ENCODE measurements at places on chromosomes 6 and 20.

- no peak for DNase-seq
Observed at GRCh38 chr6:7954477-7955200, 44.1 kb upstream of the TXNDC5 start.

DNA sequence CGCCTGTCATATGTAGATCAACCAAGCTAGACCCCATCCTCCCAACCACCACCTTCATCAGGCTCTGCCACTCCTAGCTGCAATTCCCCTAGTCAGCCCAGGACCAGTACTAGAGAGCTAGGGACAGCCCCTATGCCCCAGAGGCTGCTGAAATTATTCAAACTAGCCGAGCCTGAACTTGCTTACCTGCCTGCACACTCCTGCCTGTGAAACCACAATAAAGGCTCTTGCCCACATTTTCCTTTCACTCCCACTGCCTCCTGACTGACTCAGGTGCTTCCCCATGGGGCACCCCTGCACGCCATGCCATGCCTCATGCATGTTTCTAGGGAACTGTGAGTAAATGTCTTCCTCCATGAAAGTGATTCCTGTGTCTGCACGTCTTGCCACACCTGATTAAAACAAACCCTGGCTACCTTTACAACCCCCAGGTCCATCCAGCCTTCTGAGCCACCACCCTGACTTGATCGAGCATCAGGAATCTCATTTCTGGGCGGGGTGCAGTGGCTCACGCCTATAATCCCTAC is 66.5 kb upstream of the IER3 start:
- DNase-seq, result no peak

GRCh38 chr6:17125407-17125806 is 23.6 kb downstream of the STMND1 start:
- no peak for DNase-seq

- DNase-seq, result no peak
Observed at GRCh38 chr20:12835999-12836398, 172.8 kb upstream of the SPTLC3 start.

DNA sequence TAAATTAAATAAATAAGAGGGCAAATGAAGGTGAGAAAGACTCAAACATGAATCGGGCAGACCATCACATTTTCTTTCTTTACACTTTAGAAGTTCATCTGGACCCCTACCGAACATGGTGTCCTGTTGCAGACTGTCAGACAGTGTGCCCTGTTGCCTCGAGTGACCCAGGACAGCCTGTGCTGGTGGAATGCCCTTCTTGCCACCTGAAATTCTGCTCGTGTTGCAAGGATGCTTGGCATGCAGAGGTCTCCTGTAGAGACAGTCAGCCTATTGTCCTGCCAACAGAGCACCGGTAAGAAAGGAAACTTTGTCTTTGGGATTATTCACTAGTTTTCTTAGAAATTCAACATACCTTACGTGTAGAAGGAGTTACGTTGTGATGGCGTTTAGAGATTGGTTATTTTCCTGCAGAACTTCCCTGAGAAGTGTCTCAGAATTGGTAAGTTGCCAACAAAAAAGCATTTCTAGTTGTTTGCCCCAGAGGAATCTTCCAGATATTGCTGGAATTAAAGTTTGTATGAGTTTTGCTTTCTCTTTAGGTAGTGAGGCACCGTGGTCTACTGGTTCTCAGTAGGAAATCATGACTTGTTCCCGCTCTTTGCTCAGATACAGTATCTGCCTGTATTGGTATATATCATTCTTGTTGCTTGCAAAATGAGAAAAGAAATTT is 70.1 kb downstream of the RNF144B start:
- no peak for DNase-seq

DNA sequence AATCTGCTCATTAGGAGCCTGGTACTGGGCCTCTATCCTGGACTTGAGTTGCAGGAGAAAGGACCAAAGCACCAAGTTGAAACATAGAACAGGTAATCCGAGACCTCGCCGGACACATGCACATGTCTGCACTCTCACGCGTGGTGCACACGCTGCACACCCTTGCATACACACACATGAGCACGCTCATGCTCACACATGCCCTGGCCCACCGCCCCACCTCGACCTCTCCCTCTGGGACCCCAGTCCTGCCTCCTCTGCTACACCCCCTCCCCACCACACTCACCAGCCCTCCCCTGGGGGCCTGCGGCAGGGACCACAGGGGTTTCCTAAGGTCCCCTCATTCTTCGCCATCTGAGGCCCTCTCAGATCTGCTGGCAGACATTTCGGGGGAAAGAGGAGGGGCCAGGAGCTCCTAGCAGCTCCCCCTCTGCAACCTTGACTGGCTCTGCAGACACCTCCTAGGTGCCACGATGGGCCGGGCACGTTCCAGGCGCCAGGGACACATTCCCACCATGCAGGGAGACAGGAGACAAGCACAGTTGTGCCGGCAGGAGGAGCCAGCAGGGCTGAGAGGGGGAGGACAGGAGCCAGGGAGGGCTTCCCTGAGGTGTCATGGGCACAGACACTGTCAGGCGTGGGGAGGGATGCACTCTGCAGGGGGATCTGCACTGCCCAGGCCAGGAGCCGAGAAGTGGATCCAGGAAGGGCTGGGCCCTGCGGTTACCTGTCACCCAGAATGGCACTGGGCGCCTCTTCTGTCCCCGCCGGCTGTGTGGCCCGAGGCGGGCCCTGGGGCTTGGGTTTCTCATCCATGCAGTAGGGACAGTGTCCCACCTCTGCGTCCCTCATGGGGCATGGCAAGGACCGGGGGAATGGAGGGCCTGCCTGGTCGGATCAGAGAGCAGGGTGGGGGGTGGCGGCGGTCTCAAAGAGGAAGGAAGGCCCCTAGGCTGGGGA is 25.6 kb upstream of the LSM14B start:
- no peak for DNase-seq

DNA sequence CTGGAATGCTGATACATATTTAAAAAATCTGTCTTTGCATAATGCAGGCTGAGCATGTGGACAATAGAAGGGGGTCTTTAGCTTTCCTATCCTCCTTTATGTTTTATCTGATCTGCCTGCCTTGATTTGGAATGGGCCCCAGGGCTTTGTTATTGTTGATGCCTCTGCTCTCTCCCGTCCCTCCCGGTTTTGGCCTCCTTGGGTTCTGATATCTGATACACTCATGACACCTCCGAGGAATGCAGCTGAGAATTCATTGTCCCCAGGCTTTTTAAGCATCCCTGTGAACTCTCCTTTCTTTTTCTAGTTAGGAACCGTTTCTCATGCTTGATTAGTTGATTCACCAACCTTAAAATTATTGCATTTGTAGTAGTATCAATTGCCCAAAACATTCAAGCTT is 185.5 kb upstream of the RALGAPA2 start:
- DNase-seq, result no peak

DNA sequence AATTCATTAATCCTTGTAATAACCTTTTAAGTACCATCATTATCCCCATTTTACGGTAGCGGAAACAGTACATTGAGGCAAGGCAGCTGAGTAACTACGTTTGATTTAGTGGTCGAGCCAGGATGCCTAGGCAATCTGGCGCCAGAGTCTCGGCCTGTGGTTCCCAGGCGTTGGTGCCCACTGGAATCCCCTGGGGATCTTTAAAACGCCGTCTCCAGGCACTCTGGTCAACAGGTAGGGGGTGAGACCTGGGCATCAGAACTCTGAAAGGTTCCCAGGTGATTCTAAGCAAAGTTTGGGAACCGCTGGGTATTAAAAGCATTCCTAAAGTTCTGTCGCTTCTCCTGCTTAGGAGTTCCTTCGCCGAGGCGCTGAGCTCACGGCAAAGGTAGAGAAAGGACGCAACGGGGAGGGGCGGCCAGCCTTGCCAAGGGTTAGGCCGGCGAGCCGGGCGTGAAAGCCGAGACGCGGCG is 939 bp downstream of the DTNBP1 start:
- DNase-seq, result no peak

DNA sequence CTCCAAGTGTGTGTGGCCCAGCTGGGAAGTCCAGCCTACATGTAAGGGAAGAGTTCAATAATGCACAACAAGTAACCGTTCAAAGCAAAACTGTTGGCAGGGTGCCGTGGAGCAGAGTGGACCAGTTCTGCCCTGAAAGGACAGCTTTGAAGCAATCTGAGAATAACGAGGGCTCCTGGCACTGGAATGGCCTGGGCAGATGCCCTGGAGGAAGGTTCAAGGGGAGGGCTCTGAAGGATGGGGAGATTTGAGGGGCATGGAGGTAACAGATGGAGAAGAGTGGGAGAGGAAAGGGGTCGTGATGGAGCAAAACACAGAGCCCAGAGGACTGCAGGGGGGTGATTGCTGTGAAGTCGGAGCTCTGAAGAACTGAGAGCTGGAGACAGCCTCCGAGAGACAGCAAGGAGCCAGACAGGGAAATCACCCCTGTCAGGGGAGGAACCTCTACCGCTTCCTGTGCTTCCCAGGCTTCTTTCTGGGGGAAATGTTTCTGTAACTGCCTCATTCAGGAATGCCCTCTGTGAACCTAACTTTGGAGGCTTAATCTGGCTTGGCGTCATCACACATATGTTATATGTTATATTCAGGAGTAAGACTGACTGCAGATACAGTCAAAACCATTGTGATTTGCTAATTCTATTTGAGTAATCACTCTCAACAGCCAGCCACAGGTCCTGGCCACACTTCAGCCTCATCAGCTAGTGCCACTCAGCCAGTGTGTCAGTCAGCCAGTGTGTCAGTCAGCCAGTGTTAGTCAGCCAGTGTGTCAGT is 41.2 kb downstream of the ZC3H12D start:
- DNase-seq, result no peak

GRCh38 chr20:1144401-1145172 is 26.2 kb downstream of the PSMF1 start:
- no peak for DNase-seq

DNA sequence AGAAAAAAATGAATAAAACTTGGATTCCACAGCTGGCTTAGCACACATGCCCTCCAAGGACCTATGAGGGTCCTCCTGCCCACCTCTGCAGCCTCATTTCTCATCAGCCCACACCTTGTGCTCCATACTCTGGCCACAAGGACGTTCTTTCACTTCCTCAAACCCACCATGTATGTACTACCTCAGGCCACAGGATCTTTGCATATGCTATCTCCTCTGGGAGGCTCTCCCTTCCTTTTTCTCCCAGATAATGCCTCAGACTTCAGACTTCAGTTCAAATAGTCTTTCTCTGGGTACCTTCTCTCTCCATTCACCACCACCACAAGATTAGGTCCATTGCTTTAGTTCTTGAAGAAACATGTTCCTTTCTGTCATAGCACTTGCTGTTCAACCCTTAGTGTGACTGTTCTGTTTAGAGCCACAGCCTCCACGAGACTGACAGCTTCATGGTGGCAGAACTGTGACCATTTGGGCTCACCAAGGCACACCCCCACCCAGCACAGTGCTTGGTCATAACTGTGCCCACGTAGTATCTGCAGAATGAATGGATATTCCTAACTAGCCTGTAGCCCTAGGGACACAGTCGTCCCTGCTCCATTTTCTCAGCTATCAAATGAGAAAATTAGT is 146.7 kb upstream of the LRFN2 start:
- no peak for DNase-seq

DNA sequence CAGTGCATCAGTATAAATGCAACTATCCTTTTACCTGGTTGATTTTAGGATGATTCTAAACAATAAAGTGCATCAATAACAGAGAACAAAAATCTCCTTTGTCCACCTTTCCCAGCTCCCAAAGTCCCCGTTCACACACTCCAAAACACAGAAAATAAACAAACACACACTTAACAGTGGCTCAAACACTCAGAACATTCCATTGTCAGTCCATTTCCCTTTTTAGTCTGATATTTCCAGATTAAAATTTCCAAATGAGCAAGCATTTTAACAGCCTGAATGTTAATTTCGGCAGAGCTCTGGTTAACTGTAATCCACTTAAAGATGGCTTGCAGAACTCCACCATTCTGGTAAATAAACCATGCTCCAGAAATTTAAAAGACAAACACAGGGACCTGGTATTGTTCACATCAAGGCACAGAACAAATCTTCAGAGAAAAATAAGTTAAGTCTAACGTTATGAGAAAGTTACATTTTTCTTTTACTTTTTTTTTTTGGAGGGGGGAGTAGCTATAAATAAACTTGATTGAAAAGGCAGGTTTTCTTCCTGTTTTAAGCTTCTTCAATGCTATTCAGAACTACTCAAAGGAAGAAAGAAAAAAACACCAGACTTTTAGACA is 100.8 kb downstream of the DST start:
- DNase-seq, result no peak

GRCh38 chr20:24780674-24781417 is 168.2 kb upstream of the CST7 start:
- no peak for DNase-seq

DNA sequence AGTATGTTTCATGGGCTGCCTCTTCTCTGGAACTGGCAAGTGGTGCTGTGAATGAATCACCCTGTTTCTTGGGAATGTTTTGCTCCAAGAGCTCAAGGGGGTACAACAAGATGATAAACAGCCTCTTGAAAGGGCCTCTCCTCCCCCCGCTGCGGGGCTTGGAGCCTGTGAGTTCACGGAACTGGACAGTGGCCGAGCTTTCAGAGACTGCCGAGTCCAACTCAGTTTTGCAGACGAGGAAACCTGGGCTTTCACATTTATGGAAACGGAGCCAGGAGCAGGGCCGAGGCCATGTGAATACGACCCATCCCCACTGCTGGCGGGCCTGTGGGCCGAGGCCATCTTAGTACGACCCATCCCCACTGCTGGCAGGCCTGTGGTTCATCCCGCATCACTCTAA is 18.2 kb upstream of the SRC start:
- DNase-seq, result peak; percentile 70

GRCh38 chr6:203661-204060 is 88.6 kb upstream of the DUSP22 start:
- DNase-seq, result no peak

DNA sequence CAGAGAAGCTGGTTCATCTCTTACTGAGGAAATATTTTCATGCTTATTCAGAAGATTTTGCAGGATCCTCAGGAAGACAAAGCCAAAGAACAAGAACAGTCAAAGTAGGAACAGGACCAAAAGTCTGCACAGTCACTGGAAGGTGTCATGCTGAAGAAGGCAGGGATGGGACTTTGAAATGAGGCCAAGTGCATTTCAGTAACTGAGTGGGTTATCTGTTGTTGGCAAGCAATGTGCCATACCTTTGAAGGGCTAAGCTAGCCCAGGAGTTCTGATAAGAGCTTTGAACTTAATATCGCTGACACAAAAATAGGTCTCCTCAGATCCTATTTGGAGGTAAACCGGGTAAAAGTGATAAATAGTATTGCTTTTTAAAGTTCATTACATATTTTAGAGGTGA is 31.5 kb downstream of the SLC16A10 start:
- no peak for DNase-seq

- DNase-seq, result peak; percentile 79
Observed at GRCh38 chr6:155026022-155026705, 31.0 kb downstream of the TIAM2 start.

GRCh38 chr6:157898640-157899039 is 75.6 kb downstream of the SNX9 start:
- no peak for DNase-seq

- no peak for DNase-seq
Observed at GRCh38 chr6:49739423-49739822, 4.8 kb downstream of the CRISP3 start.

- DNase-seq, result no peak
Observed at GRCh38 chr6:83518816-83519480, 6.6 kb downstream of the PRSS35 start.

All from stromal cell of bone marrow (primary cell).